ENCODE measurements at places on chromosomes 7 and 10.

DNA sequence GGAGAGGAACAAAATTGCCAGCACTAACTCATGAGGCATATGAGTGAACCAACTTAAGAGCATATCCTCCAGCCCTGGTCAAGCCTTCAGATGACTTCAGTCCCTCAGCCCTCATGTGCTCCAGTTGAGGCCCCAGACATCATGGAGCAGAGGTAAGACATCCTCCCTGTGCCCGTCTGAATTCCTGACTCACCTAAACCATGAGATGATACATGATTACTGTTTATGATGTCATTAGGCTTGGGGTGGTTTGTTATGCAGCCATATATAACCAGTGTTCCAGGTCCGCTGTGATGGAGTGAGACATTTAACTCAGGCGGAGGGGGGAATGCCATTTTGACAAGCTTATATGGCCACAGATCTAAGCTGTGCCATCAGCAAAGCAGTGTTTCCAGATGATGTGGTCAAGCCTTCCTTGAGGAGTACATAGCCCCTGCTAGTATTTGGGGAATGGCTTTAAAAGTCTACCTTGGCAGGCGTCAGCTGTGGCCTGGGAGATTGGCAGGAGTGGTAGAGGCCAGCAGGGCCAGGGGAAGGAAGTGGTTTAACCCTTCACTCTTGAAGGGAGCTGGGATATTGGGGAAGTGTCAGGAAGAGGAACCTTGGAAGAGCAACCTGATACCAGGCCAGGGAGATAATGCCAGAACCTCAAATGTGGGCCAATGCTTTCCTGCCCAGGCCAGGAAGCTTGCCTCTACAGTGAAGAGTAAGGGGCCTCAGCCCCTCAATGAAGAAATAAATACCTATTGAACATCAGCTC lies 343.0 kb upstream of the PODXL start:
- no peak for DNase-seq

GRCh38 chr7:104895522-104896236 lies 118.3 kb upstream of the KMT2E start:
- DNase-seq: no peak

- DNase-seq: no peak
These were observed 82.0 kb downstream of the RNF133 start for GRCh38 chr7:122616951-122617350.

GRCh38 chr10:50346942-50347341 lies 95.6 kb upstream of the ASAH2 start:
- no peak for DNase-seq

DNA sequence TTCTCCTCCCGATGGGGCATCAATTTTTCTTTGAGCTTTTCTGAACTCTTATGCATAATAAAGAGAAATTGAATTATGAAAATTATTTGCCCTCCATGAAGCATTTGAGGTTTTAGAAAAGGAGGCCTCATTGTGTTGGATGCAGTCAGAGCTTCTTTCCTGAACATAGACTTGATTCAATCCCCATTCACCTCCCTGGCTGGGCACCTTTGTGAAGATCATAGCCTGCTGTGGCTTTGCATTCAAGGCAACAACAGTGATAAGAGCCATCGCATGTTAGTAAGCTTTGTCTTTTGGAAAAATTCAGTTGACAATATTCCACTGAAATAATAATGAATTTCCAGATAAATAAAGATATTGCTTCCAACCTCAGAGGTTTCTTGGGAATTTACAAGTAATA lies 87.1 kb downstream of the TRIL start:
- no peak for DNase-seq

GRCh38 chr7:69377191-69377590 lies 221.1 kb upstream of the AUTS2 start:
- DNase-seq: no peak

DNA sequence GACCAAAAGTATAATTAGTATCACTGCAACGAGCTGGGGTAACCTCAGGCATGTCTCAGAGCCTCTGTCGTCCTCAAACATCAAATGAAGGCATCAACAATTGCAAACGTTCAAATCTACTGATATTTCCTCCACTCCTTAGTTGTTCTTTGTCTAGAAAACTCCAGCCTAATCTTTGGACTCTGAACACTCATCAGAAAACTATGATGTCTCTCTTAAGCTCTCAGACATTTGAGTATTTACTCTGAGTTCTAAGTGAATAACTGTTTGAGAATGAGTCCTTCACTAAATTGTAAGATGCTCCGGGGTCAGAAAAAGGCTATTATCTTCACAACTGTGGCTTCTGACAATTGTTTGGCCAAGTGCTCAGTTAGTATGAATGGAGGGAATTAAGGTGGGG lies 536.4 kb downstream of the NRG3 start:
- DNase-seq: no peak

GRCh38 chr7:1030444-1031070 lies 13.8 kb upstream of the GPR146 start:
- DNase-seq: no peak

DNA sequence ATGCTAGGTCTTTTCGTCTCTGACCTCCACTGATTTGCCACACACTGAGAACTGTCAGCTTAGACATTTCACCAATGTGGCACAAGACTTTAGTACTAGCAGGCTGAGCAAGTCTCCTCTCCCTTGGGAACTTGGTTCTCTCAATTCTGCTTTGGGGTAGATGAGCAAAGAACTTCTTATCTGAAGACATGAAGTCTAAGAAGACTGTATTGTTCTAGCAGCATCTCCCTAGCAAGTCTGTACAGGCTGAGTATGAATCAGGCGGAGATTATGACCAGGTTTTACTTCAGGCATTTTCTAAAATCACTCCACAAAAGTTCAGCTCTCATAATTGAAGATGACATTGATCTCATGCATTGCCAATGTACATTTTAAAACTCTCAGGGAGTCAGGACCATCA lies 23.8 kb upstream of the STN1 start:
- DNase-seq: no peak

DNA sequence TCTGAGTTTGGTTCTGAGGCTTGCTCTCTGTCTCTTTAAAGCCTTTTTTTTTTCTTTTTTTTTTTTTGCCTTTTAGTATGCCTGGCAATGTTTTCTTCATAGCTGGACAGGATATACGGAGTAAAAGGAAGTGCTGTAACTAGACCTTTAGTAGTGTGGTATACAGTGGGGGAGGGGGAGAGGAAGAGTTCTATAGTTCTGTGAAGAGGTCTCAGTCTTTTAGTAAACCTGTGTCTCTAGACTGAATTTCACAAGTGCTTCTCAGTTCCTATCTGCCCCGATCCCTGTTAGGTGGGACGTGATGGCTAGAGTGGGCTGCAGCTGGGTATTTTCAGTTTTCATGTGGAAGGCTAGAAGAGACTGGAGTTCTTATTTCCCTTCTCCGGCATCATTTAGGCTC lies 3.1 kb upstream of the ABCC2 start:
- DNase-seq: no peak

- no peak for DNase-seq
These were observed 11.1 kb downstream of the UNC5B start for GRCh38 chr10:71223347-71224058.

- no peak for DNase-seq
These were observed 434.3 kb upstream of the SEMA3D start for GRCh38 chr7:85620936-85621685.

DNA sequence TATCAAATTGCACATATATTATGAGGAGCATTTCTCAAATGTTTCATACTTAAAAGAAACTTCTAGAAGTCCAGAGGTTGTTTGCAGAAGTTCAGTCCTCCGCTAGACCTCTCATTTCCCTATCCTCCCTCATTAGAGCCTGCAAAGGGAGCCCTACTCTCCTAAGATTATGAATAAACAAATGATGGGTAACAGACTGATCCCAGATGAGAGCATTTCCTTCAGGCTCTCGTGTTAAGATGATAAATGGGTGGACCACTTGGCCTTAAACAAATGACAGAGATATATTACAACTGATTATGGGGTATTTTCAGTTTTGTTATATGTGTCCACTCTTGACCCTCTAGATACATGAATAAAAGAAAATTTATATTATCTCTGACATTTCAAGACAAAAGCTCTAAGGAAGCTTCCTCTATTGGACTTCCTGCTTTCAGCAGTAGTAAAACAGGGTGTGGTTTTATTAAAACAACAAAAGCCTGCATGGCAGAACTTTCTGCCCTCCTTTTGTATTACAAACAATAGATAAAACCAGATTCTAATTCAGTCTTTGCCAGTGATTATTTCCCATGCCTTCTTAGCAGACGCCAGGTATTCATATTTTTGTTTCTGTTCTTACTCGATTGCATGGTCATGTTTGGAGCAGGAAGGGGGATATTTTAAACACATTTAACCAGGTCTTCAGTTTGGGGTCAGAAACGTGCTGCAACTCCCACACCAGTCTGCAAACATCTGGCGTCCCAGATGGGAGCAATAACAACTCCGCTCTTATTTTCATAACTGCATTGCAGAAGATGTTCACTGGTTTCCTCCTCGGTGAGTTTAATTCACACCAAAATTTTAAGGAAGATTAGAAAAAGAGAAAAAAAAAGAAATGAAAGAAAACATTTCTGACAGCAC lies 52.4 kb upstream of the FAM204A start:
- no peak for DNase-seq

- no peak for DNase-seq
These were observed 1.8 kb upstream of the CLDN15 start for GRCh38 chr7:101239191-101239950.

GRCh38 chr7:51187941-51188340 lies 128.7 kb downstream of the COBL start:
- DNase-seq: no peak

DNA sequence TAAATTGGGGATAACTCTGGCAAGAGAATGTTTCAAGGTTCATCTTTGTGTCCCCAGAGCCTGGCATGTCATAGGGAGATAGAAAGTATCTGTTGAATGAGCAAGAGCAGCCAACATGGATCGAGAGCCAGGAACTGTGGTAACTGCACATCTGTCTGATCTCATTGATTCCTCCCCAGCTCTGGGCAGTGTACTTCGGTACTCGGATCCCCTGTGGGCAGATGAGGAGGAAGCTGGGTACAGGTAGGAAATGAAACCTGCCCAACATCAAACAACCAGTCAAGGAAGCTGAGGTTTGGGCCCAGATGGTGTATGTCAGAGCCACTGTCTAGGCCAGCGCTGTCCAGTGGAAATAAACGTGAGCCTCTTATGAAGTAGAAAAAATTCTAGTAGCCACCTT lies 76.4 kb downstream of the GRK5 start:
- no peak for DNase-seq

- DNase-seq: no peak
These were observed 194.8 kb downstream of the GRM8 start for GRCh38 chr7:127057918-127058317.

DNA sequence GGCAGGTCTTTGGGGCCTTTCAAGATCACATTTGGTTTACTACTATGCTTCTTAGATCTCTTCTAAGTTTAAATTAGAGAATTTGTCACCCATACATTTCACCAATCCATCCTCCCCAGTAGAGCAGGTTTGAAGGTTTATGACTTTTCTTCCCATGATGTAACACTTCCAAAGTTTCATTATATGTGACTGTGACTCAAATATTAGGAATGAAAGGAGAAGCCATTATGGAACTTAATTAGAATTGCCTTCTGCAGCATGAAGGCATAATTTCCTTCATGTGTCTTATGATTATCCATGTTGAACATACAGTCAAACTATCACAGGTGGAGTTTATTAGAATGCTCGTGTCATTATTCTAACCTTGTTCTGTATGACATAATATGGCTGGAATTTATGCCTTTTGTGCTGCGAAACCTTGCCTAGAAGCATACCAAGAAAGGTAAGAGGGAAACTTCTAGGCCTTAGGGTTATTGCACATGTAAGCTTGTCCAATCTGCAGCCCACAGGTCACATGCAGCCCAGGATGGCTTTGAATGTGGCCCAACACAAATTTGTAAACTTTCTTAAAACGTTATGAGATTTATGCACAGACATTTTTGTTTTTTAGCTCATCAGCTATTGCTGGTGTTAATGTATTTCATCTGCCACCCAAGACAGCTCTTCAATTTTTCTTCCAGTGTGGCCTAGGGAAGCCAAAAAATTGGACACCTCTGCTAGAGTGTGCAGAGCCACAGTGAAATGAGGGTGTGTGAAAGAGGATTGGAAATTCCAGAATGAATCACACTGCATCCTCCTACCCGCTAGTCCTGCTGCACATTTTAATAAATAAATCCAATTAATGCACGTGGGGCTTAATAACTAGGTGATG lies 133.6 kb downstream of the TMEM26 start:
- no peak for DNase-seq

DNA sequence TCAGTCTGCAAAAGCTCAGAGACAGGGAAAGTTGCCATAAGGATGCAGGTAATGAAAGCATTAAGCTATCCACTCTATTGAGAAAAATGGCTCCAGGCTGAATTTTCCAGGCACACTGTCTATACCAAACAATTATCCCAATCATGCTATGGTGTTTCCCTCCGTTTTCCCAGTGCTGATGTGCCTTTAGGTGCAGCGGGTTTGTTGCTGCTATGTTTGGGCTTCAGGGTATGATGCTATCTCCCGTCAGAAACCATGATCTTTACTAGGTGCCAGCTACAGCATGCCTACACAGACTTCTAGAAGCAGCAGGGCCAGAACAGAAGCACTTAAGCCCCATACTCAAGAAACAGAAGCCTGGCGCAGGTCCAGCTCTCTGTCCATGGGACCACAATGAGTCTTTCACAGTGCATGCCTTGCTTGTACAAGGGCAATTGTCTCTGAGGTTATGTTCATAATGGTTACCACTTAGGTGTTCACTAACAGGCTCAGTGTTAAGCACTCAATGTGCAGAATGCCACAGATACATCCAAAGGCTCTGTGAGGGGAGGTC lies 19.4 kb downstream of the STEAP1B start:
- DNase-seq: no peak

GRCh38 chr7:55272328-55272727 lies 92.8 kb upstream of the LANCL2 start:
- DNase-seq: no peak

DNA sequence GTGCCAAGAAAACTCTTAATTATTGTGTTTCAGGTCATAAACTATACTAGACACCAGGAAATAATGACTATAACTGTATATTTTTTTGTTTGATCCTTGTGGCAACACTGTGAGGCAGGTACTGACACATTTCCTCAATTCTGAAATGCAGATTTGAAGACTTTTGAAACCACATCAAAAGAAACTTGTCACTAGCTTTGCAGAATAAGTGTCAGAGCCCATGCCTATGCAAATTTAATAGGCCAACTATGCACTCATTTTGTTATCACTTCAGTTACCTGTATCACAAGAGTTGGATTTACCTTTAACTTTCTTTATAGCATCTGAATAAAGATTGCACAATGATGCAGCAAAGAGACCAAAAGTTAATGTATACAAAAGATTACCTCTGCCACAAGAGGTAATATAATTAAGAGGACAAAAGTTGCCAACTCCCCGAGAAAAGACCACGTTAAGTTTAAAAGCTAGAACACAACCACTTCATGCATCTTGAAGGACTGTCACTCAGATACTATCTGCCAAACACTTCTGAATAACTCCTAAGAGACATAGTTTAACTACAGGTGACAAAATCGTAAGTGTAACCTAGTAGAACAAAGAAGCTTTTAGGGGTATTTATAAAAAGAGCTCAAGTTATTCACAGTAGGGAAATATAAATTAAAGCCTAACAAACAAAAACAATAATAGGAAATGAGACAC lies 80.5 kb downstream of the ELAPOR2 start:
- DNase-seq: no peak

GRCh38 chr7:41013117-41013516 lies 689.8 kb downstream of the INHBA start:
- no peak for DNase-seq
